ENCODE measurements at places on chromosomes 11 and 22. TPM values are rescaled to one million over a fixed set of nuclear protein-coding genes. Genes with fewer than 3 reads are reported as not detected.
A peak's percentile ranks its signal among the peaks of the same experiment; 100 is the strongest.

DNA sequence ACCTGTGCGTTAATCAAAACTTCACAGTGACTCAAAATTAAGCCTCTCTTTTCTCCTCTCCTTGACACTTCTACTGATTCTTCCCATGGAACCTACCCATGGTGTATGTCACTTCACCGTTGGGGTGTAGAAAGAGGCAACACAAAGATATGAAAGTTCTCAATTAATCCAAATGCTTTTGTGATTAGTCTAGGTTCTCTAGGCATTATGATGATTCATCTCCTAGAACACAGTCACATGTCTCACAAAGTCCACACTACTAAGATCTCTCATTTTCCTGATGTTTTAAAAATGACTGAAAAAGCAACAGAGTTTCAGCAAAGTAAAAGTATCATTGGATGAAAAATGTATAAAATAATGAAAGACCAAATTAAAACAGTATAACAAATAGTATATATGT is 13.7 kb upstream of the SCGB2A2 start:
- no peaks in the 10 kb centered on the region for H3K27me3 ChIP-seq
- H3K36me3 ChIP-seq = no peaks in the 10 kb centered on the region
- no peak for DNase-seq
- H3K4me3 ChIP-seq = no peak overlapping the region
- H3K27ac ChIP-seq = no peak overlapping the region
- H3K4me1 ChIP-seq = no peaks in the 10 kb centered on the region

DNA sequence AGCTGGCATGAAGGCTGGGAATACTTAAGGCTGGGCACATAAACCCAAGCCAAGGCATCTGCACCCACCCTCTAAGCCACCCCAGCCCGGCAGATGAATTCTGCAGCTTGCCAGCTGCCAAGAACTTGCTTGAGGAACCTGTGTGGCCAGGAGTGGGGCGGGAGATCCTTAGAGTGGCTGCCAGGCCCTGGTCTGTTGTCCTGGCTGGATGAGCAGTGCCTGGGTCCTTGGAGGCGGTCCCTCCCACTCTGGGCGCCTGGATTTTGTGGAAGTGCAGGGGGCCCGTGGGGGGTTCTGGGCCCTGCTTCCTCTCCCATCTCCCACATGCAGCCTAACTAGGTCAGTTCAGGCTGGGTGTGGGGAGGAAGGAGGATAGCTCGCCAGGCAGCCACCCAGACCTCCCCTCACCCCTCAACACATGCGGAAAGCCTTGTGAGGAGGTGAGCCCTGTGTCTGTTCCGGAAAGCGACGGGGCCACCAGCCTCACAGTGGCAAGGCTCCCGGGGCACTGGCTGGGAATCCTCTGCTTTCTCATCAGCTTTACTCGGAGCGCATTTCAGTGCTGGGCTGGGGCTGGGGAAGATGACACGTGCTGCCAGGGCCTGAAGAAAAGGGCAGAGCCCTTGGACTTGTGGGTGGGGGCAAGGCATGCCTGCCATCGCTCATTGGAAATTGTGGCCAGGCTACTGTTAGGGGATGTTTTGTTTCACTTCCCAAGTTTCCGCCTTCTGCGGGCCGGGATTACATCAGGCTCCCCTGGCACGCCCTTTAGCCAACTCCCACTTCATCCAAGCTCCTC is 8.4 kb downstream of the DAGLA start:
- peak overlapping the region; percentile 91 for H3K27ac ChIP-seq
- peak; percentile 95 for DNase-seq
- H3K27me3 ChIP-seq = no peaks in the 10 kb centered on the region
- H3K4me1 ChIP-seq = peaks cover 23% of the 10 kb centered on the region
- H3K36me3 ChIP-seq = no peaks in the 10 kb centered on the region
- H3K4me3 ChIP-seq = no peak overlapping the region

- peaks cover 53% of the 10 kb centered on the region for H3K27me3 ChIP-seq
- no peaks in the 10 kb centered on the region for H3K4me1 ChIP-seq
- H3K36me3 ChIP-seq = no peaks in the 10 kb centered on the region
- no peak for DNase-seq
- H3K27ac ChIP-seq = no peak overlapping the region
These were observed 6.6 kb upstream of the FLI1 start for GRCh38 chr11:128687321-128687720.

DNA sequence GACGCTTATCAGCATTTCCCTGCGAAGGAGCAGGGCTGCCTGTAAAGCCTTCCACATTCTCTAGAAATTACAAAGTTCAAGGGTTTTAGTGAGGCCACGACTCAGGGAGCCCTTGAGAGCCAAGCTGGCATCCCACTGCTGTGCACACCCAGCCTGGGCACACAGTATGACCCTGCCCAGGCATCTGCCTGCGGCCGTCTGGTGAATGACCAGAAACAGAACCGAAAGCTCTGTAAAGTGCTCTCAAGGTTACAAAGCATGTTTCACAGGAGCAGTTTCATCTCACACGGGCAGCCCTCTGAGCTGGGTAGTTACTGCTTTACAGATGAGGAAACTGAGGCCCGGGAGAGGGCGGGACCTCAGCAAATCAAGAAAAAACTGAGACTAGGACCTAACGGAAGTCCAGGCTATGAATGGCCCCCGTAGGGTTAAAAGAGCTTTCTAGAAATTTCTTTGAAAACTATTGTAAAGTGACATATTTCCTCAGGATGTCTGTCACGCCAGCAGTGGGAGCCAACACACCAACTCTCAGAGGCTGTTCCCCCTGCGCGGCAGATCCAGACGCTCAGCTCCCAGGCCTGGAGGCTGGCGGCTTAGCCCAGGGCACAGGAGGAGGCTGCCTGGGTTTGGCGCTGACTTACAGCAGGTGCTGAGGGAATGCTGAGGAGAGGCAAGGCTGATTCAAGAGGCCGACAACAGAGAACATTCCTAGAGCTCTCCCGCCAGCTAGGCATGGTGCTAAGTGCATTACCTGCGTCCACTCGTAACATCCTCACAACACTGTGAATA is 7.7 kb upstream of the TCF20 start:
- no peaks in the 10 kb centered on the region for H3K4me1 ChIP-seq
- no peaks in the 10 kb centered on the region for H3K27me3 ChIP-seq
- H3K4me3 ChIP-seq = no peak overlapping the region
- H3K36me3 ChIP-seq = no peaks in the 10 kb centered on the region
- no peak for DNase-seq
- H3K27ac ChIP-seq = no peak overlapping the region

GCAT gene
- total RNA-seq = 37.8 TPM

GRCh38 chr11:100757646-100758045 is 70.6 kb downstream of the ARHGAP42 start:
- no peaks in the 10 kb centered on the region for H3K36me3 ChIP-seq
- H3K27me3 ChIP-seq = no peaks in the 10 kb centered on the region
- no peak overlapping the region for H3K27ac ChIP-seq

- peak overlapping the region; percentile 11 for H3K4me3 ChIP-seq
- H3K27me3 ChIP-seq = no peaks in the 10 kb centered on the region
- H3K27ac ChIP-seq = peak overlapping the region; percentile 57
- no peaks in the 10 kb centered on the region for H3K36me3 ChIP-seq
These were observed 26.0 kb downstream of the SCGB1A1 start for GRCh38 chr11:62444835-62445234.

GRCh38 chr22:49871482-49871881 is 17.8 kb downstream of the ZBED4 start:
- H3K36me3 ChIP-seq = no peaks in the 10 kb centered on the region
- H3K4me1 ChIP-seq = no peaks in the 10 kb centered on the region
- no peak overlapping the region for H3K27ac ChIP-seq
- no peak overlapping the region for H3K4me3 ChIP-seq
- DNase-seq = no peak
- no peaks in the 10 kb centered on the region for H3K27me3 ChIP-seq

SHANK3 gene
- total RNA-seq = 9.1 TPM

DNA sequence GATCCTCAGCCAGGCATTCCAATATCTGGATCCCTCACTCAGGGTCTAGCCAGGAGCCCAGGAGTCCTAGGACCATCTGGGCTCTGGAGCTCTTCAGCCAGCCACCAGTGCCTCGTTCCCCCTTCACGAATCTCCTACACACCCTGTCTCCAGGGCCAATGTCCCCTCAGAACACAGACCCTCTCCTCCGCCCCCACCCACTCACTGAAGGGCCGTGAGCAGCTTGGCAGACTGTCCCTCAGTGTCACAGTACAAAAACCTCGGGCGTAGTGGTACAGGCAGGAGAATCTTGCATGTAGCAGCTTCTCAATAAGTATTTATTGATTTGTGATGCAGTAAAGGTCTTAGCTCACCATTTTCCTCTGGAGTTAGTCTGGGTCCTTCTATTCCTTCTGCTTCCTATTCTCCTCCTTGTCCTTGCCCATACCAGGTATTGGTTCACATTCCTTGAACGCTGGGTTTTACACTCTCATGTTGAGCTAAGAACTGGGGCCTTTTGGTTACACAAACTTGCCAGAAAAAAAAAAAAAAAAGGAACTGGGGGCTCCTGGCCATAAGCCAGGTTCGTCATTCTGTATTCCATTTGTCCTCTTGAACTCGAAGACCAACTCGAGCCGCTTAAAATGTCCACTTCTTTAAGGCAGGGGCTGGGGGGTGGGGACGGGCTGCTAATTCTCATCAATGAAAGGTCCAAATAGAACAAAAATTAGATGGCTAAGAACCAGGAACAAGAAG is 2.3 kb downstream of the CXCR5 start:
- no peak overlapping the region for H3K4me3 ChIP-seq
- DNase-seq = no peak
- H3K27ac ChIP-seq = no peak overlapping the region
- no peaks in the 10 kb centered on the region for H3K36me3 ChIP-seq
- H3K27me3 ChIP-seq = no peaks in the 10 kb centered on the region

- no peaks in the 10 kb centered on the region for H3K36me3 ChIP-seq
- H3K4me3 ChIP-seq = no peak overlapping the region
- DNase-seq = no peak
- no peaks in the 10 kb centered on the region for H3K27me3 ChIP-seq
These were observed 67.5 kb downstream of the C11orf58 start for GRCh38 chr11:16805938-16806337.

TNNT3 gene
- 4.5 TPM for total RNA-seq

DNA sequence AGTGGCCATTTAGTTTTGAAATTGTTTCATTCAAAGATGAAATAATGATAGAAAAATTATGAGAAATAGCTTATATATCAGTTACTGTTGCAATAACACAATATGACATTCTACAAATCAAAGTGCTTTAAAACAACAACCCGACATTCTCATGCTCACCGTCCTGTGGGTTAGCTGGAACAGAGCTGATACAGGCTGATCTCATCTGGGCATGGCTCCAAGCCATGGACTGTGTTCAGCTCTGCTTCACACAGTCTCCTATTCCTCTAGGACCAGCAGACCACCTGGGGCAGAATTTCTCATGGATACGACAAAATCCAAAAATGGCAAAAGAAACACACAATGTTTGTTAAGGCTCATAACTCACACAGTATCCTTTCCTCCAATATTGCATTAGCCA is 178.6 kb downstream of the CNTN5 start:
- H3K4me1 ChIP-seq = no peaks in the 10 kb centered on the region
- H3K27me3 ChIP-seq = no peaks in the 10 kb centered on the region
- DNase-seq = no peak
- no peak overlapping the region for H3K4me3 ChIP-seq

GRCh38 chr22:32469799-32470212 is 4.8 kb upstream of the FBXO7 start:
- H3K4me1 ChIP-seq = peaks cover 7% of the 10 kb centered on the region
- H3K4me3 ChIP-seq = no peak overlapping the region
- no peaks in the 10 kb centered on the region for H3K27me3 ChIP-seq
- no peak overlapping the region for H3K27ac ChIP-seq
- H3K36me3 ChIP-seq = no peaks in the 10 kb centered on the region

DNA sequence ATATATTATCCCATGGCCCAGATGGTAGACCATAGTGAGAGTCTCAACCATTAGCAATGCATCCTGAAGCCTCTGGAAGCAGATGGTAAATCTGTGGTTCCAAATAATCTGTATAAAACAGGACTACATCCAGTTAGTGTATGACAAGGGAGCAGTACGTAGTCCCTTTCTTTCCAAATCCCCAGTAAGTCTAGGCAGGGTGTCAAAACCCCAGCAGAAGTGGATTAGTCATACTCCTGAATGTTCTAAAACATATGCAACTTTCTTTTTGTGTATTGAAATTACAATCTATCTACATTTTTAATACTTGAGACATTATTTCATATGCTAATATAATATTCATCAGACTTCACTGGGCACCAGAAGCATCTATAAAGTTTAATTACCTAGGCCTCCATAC is 295.1 kb upstream of the ANO5 start:
- no peak overlapping the region for H3K4me3 ChIP-seq
- H3K27me3 ChIP-seq = no peaks in the 10 kb centered on the region
- DNase-seq = no peak
- H3K4me1 ChIP-seq = no peaks in the 10 kb centered on the region
- H3K36me3 ChIP-seq = no peaks in the 10 kb centered on the region

PTPN5 gene
- 4.8 TPM for total RNA-seq

DNA sequence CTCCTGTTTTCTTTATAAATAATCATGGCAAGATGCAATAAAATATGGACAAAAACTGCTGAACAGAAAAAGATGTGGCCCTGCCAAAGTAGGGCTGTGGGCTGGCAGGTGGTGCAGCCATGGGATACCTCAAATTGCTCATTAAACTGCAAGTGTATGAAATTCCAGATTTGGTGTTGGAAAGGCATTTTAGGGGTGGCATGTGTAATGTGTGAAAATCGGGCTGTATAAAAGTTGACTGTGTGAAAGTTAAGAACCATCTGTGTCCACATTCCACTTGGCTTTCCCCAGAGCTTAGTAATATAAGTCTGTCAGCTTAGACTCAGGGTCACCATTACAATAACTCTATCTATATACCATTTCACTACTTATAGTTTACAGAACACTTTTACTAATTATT is 34.8 kb upstream of the FZD4 start:
- no peak overlapping the region for H3K4me3 ChIP-seq
- no peak overlapping the region for H3K27ac ChIP-seq
- H3K27me3 ChIP-seq = no peaks in the 10 kb centered on the region
- DNase-seq = no peak
- no peaks in the 10 kb centered on the region for H3K36me3 ChIP-seq

FAM111B gene
- 0.62 TPM for total RNA-seq

SLC22A12 gene
- not detected for total RNA-seq

Data from prostate gland (tissue), 2 donors.